Fibroblast of skin of back (primary cell): ENCODE measurements at places on chromosomes 4 and X.

DNA sequence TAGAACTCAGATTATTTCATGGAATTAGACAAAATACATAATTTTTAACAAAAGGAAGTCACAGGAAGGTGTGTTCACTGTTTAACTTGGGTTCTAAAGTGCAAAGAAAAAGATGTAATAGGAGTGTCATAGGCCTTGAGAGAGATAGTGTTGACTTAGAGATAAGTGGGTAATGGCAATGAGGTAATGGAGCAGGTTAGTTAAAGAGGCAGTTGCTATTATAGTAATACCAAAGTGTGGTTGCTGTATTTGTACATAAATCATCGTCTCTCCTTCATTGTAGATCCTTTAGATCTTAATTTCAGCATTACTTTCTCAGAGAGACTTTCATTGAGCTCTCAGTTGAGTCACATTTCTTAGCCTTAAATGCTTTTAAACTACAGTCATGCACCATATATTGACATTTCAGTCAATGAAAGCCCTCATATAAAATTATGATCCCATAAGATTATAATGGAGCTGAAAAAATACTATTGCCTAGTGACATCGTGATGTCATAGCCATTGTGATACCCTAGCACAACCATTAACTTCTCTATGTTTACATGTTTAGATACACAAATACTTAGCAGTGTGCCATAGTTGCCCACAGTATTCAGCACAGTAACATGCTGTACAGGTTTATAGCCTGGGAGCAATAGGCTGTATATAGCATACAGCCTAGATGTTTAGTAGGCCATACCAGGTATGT lies 245.4 kb downstream of the ADGRL3 start:
- DNase-seq: no peak

- DNase-seq: no peak
These were observed 37.6 kb upstream of the S100G start for GRCh38 chrX:16612257-16612897.

- no peak for DNase-seq
These were observed 31.9 kb downstream of the ADRA2C start for GRCh38 chr4:3797831-3798790.

GRCh38 chrX:71657267-71657666 lies 10.1 kb upstream of the LOC101059915 start:
- DNase-seq: no peak

- no peak for DNase-seq
These were observed 747.9 kb upstream of the ADGRL3 start for GRCh38 chr4:60452266-60452665.

DNA sequence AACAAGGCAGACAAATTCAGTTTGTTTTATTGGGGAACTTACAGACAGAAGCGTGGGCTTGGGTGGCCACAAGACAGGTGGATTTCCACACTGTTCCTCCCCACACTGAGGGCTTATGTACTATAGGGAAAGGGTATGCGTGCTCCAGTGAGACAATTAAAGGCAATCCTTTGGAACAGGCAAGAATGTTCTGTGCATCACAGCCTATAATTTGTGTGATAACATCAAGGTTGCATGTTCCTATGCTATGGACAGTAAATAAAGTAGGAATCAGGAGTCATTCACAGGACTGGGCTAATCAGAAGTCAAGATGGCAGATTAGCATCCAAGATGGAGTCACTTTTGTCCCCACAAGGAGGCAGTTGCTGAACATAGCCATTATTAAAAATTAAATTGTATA lies 84.6 kb upstream of the TRIM2 start:
- no peak for DNase-seq

GRCh38 chrX:39310891-39311290 lies 509.6 kb downstream of the MID1IP1 start:
- no peak for DNase-seq

GRCh38 chr4:88018466-88018865 lies 11.0 kb downstream of the PKD2 start:
- DNase-seq: no peak

GRCh38 chr4:41517747-41518146 lies 20.2 kb upstream of the LIMCH1 start:
- no peak for DNase-seq

GRCh38 chrX:110846071-110846470 lies 50.5 kb upstream of the CHRDL1 start:
- peak; percentile 8 for DNase-seq

DNA sequence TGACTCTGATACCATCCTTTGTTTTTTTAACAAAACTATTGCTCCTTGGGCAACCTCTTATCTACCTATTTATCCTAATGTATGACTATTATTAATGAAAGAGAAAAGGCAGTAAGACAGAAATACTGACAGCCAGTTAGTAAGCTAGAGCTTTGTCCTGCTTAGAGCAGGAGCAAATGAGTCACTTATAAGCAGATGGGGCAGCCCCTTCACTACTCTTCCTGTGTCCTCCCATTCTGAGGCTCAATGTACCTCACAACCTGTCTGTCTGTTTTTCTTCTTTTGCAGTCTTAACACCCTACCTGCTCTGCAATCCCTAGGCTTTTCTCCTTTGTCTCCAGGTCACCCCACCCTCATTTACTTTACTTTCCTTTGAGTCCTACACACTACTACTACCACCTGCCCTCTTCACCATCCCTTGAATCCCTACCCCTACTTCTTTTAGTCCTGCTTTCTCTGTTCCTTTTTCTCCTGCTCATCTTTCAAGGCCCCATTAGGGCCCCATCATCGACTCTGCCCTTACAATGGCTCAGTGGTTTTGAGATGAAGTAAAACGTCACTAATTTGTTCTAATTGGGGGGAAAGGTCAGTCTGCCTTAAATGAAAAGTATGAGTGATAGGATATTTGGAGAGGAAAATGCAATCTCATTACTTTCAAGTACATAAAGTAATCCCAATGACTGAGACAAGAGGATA lies 294.3 kb downstream of the GUCY2F start:
- no peak for DNase-seq

DNA sequence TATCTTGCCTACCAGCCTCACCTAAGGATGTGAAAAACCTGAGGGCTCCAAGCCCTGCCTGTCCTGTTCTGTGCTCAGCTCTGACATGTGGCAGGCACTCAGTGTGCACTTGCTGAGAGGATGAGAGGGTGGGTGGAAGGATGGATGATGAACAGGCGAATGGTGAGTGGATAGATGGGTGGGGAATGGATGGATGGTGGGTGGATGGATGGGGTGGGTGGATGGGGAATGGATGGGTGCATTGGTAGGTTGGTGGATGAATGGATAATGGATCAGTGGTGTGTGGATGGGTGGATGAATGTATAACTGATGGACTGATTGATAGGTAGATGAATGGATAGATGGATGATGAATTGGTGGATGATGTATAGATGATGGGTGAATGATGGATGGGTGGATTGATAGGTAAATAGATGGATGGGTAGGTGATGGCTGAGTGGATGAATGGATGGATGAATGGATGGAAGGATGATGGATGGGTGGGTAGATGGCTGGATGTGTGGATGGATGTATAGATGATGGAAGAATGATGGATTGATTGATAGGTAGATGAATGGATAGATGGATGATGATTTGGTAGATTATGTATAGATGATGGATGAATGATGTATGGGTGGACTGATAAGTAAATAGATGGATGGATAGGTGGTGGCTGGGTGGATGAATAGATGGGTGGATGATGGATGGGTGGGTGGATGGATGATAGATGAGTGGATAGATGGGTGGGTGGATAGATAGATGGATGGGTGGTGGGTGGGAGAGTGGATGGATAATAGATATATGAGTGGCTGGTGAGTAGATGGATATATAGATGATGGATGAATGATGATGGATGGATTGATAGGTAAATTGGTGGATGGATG lies 69.3 kb upstream of the NKX1-1 start:
- DNase-seq: no peak

GRCh38 chr4:138055890-138056289 lies 186.3 kb downstream of the SLC7A11 start:
- peak; percentile 57 for DNase-seq

DNA sequence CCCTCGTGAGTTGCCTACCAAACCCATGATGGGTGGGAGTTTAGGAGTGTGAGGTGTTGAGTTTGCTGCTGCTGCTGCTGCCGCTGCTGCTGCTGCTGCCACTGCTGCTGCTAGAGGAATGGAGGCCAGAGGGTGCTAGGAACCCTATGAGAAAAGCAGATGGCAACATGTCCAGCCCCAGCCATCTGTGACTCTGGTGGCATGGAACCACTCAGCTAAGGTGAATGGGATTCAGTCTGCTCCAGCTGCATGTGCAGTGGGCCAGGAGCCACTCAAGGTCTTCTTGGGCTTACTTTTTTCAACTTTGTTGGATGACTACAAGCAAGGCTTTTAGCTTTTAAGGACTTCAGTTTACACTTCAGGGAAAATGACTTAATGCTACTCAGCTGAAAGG lies 103.8 kb downstream of the RTL5 start:
- no peak for DNase-seq

GRCh38 chr4:2183394-2183793 lies 58.5 kb downstream of the HAUS3 start:
- no peak for DNase-seq

DNA sequence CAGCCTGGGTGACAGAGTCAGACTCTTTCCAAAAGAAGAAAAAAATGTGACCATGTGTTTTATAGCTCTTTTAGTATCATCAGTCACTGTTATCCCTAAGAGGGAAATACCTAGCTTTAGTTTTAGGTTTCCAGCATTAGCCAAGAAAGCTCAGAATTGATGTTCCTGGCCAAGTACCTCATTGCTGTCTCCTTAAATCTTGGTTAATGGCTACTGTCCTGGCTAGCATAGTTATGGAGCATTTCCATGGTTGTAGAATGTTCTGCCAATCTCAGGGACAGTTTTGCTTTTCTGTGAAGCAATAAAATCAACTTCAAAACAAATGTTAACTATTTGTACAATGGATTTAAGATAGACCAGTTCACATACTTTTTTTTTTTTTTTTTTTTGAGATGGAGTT lies 74.4 kb downstream of the HTT start:
- DNase-seq: no peak

GRCh38 chrX:8711401-8711800 lies 20.5 kb downstream of the ANOS1 start:
- DNase-seq: no peak

DNA sequence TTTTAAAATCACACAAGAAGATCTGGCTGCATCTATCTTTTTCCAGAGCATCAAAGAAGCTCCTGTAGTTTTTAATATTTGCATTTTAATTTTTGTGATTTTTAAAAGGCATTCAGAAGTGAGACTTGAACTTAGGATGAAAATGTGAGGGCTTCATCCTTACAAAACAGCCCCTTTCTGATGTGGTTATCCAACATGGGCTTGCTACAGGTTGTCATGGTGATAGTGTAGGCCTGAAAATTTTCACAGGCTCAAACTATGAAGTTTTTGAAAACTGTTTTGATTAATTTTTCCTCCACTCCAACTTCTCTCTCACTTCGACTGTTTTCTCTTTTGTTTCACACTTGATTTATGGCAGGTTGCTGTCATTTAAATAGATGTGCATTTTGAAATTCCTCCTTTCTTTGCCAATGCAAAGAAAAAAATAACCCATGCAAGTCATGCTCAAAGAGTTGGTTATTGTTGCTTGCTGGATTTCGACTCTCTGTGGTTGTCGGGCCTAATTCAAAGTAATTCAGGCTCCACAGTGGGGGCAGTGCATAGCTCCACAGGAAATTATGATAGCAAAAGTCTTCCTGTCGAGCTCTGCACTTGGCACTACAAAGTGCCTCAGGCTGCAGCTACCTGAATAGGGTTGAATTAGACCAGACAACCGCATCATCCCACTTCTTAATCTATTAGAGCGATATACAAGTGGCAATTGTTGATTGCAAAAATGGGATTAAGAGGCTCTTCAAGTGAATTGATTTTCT lies 201.0 kb upstream of the GPR101 start:
- DNase-seq: no peak
